ENCODE measurements at places on chromosomes 7 and 10.

- DNase-seq, result no peak
Measured at GRCh38 chr10:77156406-77156879, 481.2 kb downstream of the KCNMA1 start.

DNA sequence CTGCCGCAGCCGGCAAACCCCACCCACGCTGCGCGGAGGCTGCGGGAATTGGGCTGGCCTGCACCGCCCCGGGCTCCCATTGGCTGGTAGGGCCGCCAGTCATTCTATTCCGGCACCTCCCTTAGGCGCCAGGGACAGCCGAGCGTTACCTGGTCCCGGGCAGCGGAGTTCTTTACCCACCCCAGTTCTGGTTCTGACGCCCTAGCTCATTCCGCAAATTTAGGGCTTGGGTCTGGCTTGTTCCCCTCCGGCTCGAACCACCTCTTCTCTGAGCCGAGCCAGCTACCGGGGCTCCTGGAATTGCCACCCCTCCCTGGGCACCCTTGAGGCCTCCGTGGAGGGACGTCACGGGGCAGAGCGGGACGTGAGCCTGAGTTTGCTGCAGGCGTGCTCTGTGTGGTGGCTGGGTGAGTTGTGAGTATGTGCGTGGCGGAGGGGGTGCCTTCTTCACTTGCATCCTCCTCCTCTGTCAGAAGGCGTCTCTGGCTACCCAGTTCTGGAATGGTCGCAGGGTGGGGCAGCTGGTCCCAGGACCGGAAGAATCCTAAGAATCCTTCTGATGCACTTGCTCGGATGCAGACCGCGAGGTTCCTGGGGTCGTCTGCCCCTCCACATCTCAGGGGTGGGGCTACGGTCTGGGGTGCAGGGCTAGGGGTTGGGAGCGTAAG, at the start of the genes PDZD7 and SFXN3:
PDZD7 (minus strand) TSS at position 2 of the 668 bp plus-strand sequence. CDS start 910 bp downstream, outside the sequence.
SFXN3 (plus strand) TSS at position 107 of the 668 bp plus-strand sequence. CDS start 3,461 bp downstream, outside the sequence.
- peak; percentile 95 for DNase-seq

DNA sequence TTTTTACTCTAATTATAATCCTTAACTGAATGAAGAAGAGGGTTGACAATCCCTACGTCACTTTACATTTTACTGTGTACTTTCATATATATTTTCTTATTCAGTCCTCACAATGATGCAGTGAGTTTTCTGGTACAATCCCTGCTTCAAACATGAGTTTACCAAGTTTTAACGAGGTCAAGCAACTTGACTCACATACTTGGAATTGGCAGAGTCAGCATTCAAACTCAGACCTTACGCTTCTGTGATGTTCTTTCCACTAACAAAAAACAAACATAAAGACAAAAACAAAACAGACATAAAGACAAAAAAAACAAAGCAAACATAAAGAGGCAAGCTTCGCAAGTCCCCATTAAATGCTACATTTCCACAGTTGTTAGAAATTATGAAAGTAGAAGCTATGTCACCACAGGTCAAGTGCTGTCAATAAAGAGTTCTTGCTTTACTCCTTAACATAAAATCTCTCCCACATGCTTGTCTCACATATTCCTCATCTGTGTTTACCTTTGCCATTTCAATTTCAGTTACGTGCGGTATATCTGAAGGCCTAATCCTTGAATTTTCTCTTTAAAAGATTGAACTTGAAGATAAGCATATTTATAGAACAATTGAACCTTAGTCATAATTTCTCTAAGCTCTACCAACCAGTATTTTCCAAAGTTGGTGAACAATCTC, 217.3 kb downstream of the CELF2 start:
- DNase-seq, result no peak

GRCh38 chr7:99764478-99764877, 19.5 kb downstream of the CYP3A4 start:
- no peak for DNase-seq

DNA sequence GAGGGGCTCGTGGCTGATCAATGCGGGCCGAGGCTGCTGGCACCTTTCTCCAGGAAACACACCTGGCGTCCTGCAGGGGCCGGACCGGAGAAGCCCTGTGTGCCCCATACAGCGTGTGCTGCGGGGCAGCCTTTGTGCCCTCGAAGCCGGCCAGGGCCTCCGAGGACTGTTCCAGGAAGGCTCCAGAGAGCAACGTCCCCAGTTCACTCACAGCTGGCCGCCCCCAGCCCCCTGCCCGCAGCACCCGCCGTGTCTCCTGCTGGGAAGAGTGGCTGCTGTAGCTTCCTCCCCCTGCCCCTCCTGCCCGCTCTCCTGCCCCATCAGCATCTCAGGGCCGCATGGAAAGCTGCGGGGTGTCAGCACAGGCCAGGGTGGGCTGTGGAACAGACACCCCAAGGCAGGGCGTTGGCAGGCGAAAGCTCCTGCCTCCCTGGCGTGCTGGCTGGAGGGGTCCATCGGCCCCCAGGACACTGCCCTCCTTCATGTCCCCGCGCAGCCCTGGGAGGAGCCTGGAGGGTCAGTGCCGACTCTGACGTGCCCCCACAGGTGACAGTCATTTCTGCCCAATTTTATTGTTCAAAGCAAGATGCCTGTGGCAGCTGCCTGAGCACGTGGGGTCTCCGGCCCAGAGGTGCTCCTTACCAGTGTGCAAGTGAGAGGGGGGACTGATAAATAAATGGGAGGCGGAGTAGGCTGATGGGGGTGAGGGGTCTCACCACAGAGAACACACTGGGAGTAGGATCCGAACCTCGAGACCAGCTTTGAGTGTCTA, 95.8 kb upstream of the DIP2C start:
- DNase-seq, result no peak

- no peak for DNase-seq
Measured at GRCh38 chr7:101905203-101905865, 87.9 kb downstream of the CUX1 start.

DNA sequence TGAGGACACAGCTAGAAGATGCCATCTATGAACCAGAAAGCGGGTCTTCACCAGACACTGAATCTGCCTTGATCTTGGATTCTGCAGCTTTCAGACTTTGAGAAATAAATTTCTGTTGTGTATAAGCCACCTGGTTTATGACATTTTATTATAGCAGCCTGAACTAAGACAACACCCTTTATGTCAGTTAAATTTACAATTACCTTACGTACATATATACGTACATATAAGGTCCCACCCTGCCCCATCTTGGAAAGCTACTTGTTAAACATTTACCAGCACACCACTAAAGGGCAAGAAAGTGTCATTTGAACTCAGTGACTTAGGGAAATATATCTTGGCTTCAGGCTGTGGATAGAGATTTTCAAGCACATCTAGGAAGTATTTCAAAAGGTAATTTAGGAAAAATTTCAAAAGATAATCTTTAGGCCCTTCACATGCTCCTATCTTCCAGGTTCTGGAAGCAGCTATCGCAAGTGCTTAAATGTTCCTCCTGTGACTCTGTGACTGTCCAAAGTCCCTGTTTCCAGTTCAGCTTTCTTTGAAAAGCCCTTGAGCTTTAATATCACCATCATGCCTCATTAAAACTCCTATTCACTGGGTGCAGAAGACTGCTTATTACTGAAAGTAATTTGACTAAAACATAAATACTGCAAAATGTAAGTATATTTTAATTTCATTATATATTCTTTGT, 9.6 kb upstream of the SRI start:
- no peak for DNase-seq

- no peak for DNase-seq
Measured at GRCh38 chr7:24939416-24939815, 40.6 kb downstream of the OSBPL3 start.
